ENCODE measurements at places on chromosomes 12 and 14. TPM values are rescaled to one million over a fixed set of nuclear protein-coding genes. Genes with fewer than 3 reads are reported as not detected.

Gene GPN3
- total RNA-seq, result 69.1 TPM

Gene IRAK3
- 0.34 TPM for total RNA-seq

Gene OR10G2
- total RNA-seq, result not detected

Gene TEX52
- total RNA-seq, result 0.36 TPM

Gene KRT85
- not detected for total RNA-seq

Gene KRT77
- total RNA-seq, result not detected

Gene CELA1
- not detected for total RNA-seq

DNA sequence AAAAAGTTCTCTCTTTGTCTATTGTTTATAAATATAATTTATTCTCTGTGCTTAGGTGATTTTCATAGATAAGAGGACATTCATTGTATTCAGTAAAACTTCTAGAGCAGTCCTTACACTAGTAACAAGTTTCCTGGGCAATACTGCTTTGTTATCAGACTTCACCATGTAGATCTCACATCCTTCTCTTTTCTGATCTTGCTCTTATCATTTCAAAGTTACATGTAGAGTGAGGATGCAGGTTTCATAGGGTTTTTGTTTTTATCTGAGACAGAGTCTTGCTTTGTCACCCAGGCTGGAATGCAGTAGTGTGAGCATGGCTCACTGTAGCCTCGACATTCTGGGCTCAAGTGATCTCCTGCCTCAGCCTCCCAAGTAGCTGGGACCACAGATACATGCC lies 789.5 kb downstream of the DIO2 start:
- H3K36me3 ChIP-seq, result no peaks in the 10 kb centered on the region
- H3K27me3 ChIP-seq, result no peaks in the 10 kb centered on the region
- H3K4me3 ChIP-seq, result no peak overlapping the region
- H3K4me1 ChIP-seq, result no peaks in the 10 kb centered on the region
- no peak for DNase-seq

DNA sequence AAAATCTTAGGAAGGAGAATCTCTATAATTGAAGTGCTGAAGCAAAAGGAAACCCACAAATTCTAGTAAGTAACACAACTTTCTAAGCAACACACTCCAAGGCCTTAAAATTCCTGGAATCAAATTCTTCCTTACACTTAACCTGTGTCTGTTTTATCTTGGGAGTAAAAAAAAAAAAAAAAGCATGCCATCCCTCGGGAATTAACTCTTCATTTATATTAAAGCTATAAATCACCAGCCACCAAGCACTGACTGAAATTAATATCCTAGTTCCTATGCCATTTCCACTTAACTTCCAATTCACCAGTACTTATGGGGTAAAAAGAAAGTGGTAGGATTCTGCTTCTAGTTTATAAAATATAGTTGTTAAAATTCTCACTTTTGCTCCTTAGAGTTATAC lies 238.1 kb downstream of the SLC25A21 start:
- DNase-seq, result no peak
- H3K4me1 ChIP-seq, result no peaks in the 10 kb centered on the region
- no peaks in the 10 kb centered on the region for H3K36me3 ChIP-seq

DNA sequence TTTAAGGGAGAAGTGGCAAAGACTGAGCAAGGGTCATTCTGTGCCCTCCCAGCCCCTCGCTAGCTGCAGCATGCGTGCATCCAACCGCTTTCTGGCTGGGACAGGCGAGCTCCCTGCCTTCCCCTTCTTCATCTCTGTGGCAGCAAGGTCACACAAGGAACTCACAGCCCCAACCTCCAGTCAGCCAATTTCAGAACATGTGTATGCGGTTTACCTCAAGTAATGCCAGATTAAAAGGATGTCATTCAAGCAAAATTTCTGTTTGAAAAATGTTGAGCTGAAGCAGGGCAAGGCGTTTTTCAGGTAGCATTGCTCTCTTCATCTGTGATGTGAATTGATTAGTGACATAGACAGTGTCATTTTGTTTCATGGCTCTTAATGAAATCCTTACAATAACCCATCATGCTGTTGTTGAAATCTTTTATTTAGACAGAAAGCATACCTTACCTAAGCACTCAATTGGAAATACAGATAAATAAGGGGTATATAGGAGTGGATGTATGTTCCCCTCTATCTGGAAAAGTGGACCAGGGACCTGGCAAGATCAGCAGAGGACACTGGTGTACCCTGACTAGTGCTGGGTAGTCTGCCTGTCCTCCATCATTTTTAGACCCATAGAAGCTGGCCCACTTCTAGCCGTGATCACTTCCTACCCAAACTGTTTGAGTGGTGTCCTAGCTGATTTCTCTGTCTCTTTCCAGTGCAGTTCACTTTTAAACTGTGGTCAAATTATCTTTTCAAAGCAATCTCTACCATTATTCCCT lies 82.8 kb upstream of the NEDD1 start:
- H3K4me3 ChIP-seq, result no peak overlapping the region
- H3K27me3 ChIP-seq, result peaks cover 3% of the 10 kb centered on the region
- H3K4me1 ChIP-seq, result no peaks in the 10 kb centered on the region
- H3K36me3 ChIP-seq, result no peaks in the 10 kb centered on the region
- no peak overlapping the region for H3K27ac ChIP-seq

DNA sequence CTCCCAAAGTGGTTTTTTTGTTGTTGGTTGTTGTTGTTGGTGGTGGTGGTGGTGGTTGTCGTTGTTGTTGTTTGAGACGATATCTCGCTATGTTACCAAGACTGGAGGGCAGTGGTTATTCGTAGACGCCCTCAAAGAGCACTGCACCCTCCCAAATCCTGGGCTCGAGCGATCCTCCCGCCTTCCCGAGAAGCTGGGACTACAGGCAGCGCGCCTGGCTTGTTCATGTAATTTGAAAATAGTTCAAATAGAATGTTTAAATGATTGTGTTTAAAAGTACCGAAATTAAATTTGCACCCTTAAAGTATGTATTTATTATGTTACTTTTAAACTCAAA lies 439 bp upstream of the ANAPC5 start:
- peaks cover 22% of the 10 kb centered on the region for H3K4me1 ChIP-seq
- H3K27me3 ChIP-seq, result no peaks in the 10 kb centered on the region
- H3K27ac ChIP-seq, result peak overlapping the region; percentile 99
- DNase-seq, result no peak

DNA sequence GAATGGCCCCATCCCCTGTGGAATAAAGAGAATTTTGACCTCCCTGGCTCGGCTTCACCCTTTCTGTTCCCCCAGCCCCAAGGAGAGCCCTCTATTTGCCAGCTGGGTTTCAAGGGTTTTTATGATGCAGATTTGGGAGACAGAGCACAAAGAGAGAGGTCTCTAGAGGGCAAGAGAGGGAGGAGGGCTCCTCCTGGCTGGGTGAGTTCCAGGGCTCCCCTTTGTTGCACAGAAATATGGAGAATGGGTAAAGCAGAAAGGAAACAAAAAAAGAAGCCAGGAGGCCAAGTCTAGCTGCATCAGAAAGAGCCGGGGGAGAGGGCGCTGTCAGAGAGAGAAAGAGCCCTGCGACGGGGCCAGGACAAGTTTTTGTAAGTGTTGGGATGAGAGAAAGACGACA lies 319.6 kb upstream of the RTL1 start:
- no peak for DNase-seq
- H3K4me3 ChIP-seq, result no peak overlapping the region
- H3K27ac ChIP-seq, result peak overlapping the region; percentile 20
- H3K4me1 ChIP-seq, result peaks cover 5% of the 10 kb centered on the region
- no peaks in the 10 kb centered on the region for H3K36me3 ChIP-seq

- no peak overlapping the region for H3K4me3 ChIP-seq
- no peaks in the 10 kb centered on the region for H3K36me3 ChIP-seq
- no peak overlapping the region for H3K27ac ChIP-seq
- peak; percentile 17 for DNase-seq
- peaks cover 39% of the 10 kb centered on the region for H3K4me1 ChIP-seq
Measured at GRCh38 chr14:95268350-95268749, 51.4 kb downstream of the CLMN start.

DNA sequence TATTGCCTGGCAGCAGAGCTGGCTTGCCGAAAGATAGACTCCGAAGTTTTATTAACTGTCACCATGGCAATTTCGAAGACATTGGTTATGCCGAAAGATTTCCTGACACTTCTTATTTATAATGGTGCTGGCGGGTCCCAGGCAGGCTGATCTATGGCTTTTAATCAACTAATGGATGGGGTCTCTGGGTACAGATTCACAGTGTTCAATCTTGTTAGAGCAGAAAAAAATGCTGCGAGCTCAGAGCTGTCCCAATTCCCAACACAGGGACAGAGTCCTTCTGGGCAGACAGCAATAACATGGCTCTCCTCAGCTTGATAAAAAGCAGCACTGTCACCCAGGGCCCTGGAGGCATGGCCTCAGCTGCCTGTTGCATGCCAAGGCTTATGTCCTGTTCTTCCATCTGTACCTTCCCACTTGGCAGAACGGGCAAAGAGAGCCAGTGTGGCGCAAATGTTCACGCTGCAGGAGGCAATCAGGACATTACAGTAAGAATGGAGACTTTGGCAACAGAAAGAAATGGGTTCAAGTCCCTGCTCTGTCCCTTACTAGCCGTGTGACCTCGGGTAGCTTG lies 228.2 kb upstream of the PWP1 start:
- no peak overlapping the region for H3K27ac ChIP-seq
- no peak for DNase-seq
- peaks cover 12% of the 10 kb centered on the region for H3K4me1 ChIP-seq
- peaks cover 3% of the 10 kb centered on the region for H3K36me3 ChIP-seq
- H3K27me3 ChIP-seq, result no peaks in the 10 kb centered on the region

- no peak overlapping the region for H3K27ac ChIP-seq
- H3K27me3 ChIP-seq, result no peaks in the 10 kb centered on the region
- no peaks in the 10 kb centered on the region for H3K4me1 ChIP-seq
- DNase-seq, result no peak
Measured at GRCh38 chr14:87343652-87344051, 649.3 kb downstream of the GALC start.

- H3K27me3 ChIP-seq, result no peaks in the 10 kb centered on the region
- H3K4me3 ChIP-seq, result no peak overlapping the region
- H3K4me1 ChIP-seq, result peaks cover 14% of the 10 kb centered on the region
- DNase-seq, result no peak
- no peak overlapping the region for H3K27ac ChIP-seq
Measured at GRCh38 chr14:24422261-24422660, 7.2 kb downstream of the CBLN3 start.

- no peak overlapping the region for H3K27ac ChIP-seq
- no peak for DNase-seq
Measured at GRCh38 chr12:50375802-50376201, 20.6 kb downstream of the FAM186A start.

- H3K4me1 ChIP-seq, result peaks cover 28% of the 10 kb centered on the region
- H3K4me3 ChIP-seq, result peak overlapping the region; percentile 31
- DNase-seq, result peak; percentile 55
- H3K36me3 ChIP-seq, result no peaks in the 10 kb centered on the region
- H3K27ac ChIP-seq, result peak overlapping the region; percentile 9
- H3K27me3 ChIP-seq, result no peaks in the 10 kb centered on the region
Measured at GRCh38 chr12:57452181-57452936, 2.7 kb upstream of the INHBE start.

DNA sequence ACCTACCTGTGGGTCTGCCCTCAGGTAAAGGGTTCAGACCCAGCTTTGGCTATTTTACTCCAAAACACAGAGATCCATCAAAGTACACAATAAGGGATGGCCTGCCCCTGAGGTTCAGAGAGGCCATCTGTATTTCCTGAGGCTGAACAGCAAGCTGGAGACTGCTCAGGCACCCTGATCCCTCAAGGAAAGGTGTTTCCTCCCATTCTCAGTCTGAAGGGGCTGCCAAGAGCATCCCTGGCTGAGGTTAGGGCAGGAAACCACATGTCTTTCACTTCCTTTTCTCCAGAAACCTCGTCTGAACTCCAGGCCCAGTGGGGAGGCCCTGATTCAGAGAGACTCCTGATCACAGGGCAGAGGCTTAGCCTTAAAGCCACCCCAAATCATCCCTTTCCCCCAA lies 1.5 kb downstream of the RILPL1 start:
- H3K27ac ChIP-seq, result no peak overlapping the region
- no peaks in the 10 kb centered on the region for H3K27me3 ChIP-seq
- H3K4me1 ChIP-seq, result peaks cover 15% of the 10 kb centered on the region
- H3K36me3 ChIP-seq, result no peaks in the 10 kb centered on the region
- peak; percentile 15 for DNase-seq
- H3K4me3 ChIP-seq, result peak overlapping the region; percentile 78

- H3K36me3 ChIP-seq, result peaks cover 37% of the 10 kb centered on the region
- no peaks in the 10 kb centered on the region for H3K27me3 ChIP-seq
- H3K27ac ChIP-seq, result peak overlapping the region; percentile 33
- peaks cover 2% of the 10 kb centered on the region for H3K4me1 ChIP-seq
Measured at GRCh38 chr14:71688576-71688975, 243.7 kb upstream of the RGS6 start.

- H3K4me1 ChIP-seq, result peaks cover 19% of the 10 kb centered on the region
- H3K4me3 ChIP-seq, result no peak overlapping the region
- no peak overlapping the region for H3K27ac ChIP-seq
- no peaks in the 10 kb centered on the region for H3K36me3 ChIP-seq
- DNase-seq, result no peak
- H3K27me3 ChIP-seq, result no peaks in the 10 kb centered on the region
Measured at GRCh38 chr12:92445253-92446082, 257.3 kb upstream of the PLEKHG7 start.

DNA sequence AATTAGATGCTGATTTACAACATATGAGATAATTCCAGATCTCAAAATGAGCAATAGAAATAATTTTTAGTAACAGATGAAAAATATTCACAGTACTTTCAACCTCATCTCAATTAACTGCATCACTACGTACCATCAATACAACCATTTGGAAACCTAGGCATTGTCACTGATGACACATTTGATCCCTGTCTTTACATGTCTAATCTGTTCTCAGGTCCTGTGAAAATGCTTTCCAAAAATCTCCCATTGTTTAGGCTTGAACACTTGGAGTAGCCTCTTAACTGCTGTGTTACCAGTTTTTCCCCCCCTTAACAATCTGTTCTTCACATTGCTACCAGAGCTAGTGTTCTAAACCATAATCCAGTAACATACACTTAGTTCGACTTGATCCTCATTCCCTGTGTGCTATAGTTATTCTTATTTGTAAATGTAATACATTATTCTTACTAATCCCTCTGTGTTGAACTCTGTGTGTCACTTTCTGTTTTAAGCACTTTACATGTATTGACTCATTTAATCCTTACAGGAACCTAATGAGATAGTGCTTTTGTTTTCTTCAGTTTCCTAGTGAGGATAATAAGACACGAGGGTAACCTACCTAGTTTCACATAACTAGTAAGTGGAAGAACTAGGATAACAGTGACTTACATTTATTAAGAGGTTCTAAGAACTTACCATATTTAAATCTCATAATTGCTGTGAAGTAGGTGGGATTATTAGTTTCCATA lies 41.7 kb downstream of the LARP4 start:
- no peaks in the 10 kb centered on the region for H3K27me3 ChIP-seq
- H3K4me1 ChIP-seq, result peaks cover 9% of the 10 kb centered on the region
- peak overlapping the region; percentile 77 for H3K27ac ChIP-seq
- H3K4me3 ChIP-seq, result no peak overlapping the region
- no peak for DNase-seq
